ENCODE measurements at places on chromosomes 1 and 21.

DNA sequence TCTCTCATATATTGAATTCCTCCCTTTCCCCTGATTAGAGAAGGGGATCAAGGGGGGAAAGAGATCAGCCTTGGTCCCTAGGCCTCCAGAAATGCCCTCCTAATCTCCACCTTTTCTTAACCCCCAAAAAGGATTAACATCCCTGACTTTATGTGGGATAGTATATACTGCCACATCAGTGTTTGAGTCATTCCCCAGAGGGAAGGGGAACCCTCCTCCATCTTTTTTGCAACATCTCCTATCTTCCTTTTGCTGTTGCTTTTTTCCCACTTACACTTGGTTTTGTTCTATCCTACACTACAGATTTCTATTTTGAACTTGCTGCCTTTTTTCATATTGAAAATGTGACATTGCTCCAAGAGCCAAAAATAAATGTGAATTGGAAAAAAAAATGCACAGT is 65.4 kb upstream of the PODN start:
- DNase-seq: no peak

DNA sequence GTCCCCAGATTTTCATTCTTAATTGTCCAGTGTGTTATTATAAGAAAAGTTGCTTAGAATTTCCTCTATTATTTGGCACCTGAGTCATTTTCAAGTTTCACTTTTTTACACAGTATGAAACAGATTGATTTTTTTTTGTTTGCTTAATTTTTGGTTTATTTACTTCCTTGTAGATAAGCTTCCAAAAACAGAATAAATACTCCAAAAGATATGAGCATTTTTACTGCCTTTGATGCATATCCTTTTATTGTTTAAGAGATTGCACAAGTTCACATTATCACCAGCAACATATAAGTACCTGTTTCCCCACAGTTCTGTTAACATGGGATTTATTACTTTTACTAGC is 36.3 kb upstream of the AHCYL1 start:
- no peak for DNase-seq

DNA sequence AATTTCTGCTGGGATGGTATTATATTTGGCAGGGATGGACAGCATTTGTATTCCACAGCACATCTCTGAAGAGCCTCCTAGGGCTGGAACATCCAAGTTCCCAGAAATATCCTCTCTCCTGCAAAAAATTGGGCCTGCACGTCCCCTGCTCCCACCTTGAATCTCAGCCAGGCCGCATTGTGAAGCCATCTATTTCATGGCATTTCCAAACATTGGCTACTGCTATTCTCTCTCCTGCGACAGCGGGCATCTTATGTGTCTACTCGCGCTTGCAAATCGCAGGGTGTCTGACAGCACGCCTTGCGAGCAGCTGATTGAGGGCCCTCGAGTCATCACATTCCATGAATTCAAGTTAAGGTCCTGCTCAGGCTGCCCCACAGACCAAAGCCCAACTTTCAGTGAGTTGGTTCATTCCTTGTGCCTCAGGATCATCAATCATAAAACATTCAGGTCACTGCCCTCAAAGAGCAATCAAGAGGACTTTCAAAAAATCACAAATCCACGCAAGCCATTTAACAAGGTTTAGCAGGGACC is 15.8 kb downstream of the RGS8 start:
- DNase-seq: no peak

DNA sequence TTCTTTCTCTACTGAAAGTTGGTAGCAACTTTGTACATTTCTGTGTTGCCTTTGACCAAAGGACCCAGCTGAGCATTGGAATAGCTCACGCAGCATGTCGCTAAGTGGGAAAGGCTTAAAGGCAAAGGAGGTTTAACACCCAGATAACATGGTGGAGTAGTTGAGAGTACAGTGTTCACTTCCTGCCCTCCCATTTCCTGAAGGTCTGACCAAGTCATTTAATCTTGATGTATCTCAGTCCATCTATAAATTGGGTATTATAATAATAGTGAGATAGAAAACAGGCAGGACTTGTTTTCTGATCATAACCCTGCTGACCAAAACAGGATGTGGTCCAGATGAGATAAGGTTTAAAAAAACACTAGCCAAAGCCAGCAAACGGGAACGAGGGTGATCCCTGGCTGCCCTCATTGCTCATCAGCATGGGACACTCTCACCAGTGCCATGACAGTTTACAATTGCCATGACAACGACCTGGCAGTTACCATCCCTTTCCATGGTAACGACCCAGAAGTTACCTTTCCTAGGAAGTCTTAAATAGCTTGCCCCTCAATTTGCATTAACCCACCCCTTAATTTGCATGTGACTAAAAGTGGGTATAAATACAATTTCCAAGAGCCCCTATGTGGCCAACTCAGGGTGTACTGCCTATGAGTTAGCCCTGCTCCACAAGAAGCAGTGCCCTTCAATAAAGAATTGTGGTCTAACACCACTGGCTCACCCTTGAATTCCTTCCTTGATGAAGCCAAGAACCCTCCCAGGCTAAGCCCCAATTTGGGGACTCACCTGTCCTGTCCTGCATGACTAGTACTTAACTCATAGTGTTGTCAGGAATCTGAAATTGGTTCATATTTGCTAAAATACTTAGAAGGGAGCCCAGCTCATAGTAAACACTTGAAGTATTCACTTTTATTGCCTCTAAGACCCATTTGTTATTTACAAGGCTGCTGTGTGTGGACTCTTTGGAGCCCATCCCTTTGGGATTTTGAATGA is 28.4 kb upstream of the FHAD1 start:
- DNase-seq: no peak

DNA sequence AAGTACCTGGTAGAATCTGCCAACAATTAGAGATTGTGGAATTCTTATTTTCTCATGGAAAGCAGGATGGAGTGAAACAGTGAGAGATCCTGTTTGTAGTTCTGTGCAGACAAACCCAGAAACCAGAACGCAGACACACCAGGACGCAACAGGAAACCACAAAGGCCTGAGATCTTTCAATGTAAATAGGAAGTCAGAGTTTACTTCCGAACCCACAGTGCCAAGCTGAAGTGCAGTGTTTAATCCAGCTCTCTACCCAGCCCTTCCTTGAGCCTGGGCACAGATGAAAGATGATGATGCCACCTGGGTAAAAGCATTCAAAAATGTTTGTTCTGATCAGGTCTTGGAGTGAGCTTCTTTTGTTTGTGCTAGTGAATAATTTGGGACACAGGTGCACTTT is 244.2 kb upstream of the HOOK1 start:
- DNase-seq: no peak

- DNase-seq: no peak
Observed at GRCh38 chr1:160069460-160070231, at the start of gene KCNJ10. TSS of gene KCNJ10 (minus strand) at chr1:160070160. CDS start at chr1:160042532, 27,628 bp downstream.

DNA sequence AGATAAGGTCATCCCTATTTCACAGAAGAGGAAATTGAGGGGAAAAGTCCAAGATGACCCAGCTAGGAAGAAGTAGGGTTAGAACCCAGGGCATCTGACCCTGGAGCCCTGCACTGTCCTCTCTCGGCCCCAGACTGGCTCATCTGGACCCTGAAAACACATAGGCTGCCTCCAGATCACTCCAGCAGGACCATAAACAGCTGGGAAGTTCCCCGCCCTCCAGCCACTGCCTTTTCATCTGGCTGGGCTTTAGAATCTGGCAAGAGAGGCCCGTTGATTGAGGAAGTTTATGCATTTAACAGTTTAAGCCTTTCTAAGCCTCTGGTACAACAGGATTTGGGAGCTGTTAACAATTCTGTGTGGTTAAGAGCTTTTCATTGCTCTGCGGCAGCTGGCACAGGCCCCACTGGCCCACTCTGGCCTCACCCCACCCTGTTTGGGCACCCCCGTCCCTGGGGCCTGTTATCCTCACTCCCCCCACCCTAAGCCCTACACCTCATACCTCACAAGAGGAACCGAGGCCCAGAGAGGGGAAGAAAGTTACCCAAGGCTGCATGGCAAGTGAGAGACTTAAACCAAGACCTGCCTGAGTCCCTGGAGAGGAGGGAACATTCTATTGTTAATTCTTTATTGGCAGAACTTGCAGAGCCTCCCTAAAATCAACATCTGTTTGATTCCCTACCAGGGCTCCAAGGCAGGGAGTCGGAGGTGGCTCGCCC is 84.2 kb downstream of the EPHB2 start:
- no peak for DNase-seq

GRCh38 chr1:99587008-99587407 is 58.9 kb upstream of the PALMD start:
- DNase-seq: no peak

DNA sequence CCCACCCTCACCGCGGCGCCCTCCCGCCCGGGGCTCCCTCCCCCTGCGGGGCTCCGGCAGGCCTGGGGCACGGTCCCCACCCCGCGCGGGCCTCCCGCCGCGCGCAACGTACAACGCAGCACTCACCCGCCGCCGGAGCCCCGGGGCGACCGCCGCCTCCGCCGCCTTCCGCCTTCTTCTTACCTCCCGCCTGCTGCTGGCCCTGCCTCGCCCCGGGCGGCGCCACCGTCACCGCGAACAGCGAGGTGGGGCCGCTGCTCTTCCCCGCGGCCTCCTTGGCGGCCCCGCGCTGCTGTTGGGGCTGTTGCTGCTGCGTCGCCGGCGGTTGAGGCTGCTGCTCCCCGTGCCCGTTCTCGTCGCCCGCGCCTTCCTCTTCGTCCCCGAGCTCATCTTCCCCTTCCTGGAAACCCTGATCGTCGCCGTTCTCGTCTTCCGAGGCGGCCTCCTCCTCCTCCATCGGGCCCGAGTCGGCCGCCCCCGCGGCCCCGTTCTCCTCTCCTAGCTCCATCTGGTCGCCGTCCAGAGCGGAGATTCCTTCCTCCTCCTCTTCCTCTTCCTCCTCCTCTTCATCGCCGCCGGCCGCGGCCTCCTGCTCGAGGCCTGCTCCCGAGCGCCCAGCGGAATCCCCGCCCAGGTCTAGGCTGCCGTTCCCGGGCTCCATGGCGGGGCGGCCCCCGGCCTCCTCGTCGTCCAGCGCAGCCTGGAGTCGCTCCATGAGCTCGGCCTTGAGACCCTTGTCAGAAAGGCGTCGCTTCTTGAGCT is 671 bp downstream of the HNRNPU start:
- peak; percentile 61 for DNase-seq

- no peak for DNase-seq
Observed at GRCh38 chr1:87958716-87959115, 630.0 kb downstream of the LMO4 start.

DNA sequence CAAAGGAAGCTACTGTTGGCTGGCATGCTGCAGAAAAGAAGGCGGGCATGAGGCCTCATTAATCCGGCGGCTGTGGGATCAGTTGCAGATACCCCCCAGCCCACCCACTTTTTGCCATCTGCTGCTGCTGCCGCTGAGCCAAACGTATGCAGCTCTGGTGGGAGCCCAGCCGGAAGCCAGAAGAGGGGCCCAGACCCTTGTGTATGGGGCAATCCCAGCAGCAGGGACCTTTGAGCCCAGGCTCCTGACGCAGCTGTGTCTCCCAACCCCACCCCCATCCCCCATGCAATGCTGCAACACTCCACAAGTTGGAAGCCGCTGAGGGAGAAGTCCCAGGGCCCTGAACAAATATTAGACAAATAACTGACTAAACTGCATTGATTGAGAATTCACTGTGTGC is 106.0 kb downstream of the ELAVL4 start:
- no peak for DNase-seq

- DNase-seq: no peak
Observed at GRCh38 chr1:3321559-3322449, 132.7 kb upstream of the ARHGEF16 start.

DNA sequence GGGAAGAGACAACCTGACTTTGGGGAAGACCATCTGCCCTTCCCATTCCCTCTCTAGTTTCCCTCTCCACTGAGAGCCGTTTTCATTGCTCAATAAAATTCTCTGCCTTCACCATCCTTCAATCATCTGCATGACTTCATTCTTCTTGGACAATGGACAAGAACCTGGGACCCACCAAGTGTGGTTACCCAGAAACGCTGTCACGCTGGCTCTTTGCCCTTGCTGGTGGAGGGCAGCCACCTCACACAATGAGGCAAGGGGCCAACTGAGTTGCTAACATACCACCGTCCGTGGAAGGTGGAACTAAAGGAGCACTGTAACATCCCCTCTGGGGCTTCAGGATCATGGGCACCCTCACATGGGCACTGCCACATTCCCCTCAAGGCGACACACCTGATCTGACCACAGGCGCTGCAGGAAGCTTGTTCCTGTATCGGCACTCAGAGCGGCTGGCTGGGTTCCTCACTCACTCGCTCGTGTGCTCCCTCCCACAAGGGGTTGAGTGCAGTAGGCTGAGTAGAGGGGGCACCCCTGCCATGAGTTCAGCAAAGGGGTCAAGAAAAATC is 652.4 kb downstream of the PLPP3 start:
- DNase-seq: no peak

DNA sequence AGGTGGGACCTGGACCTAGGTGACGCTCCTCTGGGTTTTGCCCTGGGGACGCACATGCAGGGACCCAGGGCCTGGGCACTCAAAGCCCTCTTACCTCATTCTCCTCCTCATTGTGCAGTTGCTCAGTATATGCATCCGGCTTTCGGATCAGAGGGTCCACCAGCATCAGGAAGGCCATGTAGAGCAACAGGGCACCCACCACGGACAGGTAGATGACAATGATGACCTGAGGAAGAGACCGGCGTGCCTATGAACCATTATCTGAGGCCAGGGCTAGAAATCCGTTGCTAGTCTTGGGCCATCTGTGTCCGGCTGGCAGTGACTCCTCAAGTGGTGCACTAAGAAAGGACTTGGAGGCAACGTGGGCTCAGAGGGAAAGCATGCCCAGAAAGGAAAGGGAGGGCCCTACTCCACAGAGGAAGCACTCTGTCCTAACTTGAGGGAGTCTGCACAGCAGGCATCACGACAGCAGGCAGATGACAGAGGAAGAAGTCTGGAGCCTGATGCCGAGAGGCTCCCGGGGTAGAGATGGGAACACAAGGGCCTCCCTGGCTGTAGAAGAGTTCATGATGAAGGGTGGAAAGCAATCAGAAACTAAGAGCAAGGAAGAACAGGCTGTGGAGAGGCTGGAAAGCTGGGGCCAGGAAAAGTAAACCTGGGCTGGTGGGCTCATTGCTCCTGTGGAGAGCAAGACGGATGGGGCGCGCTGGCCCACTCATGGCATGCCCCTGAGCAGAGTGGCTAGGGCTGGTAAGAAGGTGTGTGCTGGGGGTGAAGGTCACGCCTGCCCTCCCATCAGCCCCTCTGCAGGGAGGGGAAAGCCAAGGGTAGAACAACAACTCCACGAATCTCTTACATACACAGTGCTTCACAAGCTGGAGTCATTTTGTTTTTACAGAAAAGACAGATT is 10.3 kb downstream of the TMEM9 start:
- no peak for DNase-seq

GRCh38 chr1:213393860-213394259 is 342.8 kb downstream of the RPS6KC1 start:
- no peak for DNase-seq

DNA sequence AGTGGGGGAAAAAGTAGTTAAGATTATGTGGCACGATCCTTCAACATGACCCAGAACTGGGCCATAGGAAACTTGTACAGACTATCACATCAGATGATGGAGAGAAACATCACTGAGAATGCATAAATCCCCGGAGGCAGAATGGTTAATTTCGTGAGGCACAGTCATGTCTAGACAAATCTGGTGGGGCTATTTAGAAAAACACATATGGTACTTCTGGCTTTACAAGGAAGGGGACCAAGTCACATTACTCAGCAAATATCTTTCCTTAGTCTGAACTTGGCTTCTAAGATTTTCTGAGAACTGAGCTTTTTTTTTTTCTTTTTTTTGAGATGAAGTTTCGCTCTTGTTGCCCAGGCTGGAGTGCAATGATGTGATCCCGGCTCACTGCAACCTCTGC is 9.2 kb upstream of the UQCRHL start:
- DNase-seq: no peak

- no peak for DNase-seq
Observed at GRCh38 chr1:181062836-181063428, 25.6 kb upstream of the IER5 start.

All from esophagus squamous epithelium (tissue), 5 donors.